ENCODE measurements at places on chromosomes 5 and 9.

DNA sequence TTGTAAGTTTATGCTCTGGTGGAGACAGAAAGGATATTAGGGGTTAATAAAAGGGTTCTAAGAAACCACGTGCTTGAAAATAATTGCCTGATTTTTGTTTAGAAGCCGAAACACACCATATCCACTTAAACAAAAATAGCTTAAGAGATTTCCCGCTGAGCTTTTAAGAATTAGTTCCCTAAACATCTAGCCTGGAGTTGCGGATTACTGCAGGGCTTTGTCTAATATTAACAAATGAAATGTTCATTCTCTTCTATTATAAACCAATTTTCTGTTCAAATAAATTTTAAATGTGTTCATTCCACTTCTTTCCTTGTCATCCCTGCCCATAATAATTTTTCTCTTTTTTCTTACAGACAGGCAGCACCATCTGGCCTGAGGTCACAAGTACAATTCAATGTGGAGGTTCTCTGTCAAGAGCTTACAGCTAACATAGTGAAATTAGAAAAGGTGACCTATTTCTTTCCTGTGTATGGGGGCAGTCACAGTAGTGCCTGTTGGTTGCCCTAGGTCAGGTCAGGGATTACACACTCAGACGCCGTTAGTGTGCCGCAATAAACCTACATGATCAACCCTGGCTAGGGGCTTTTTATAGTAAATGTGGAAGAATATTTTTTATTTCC, 65.3 kb downstream of the GRAMD2B start:
- no peak for DNase-seq

- peak; percentile 38 for DNase-seq
Observed at GRCh38 chr5:150001660-150002486, 1.3 kb downstream of the HMGXB3 start.

DNA sequence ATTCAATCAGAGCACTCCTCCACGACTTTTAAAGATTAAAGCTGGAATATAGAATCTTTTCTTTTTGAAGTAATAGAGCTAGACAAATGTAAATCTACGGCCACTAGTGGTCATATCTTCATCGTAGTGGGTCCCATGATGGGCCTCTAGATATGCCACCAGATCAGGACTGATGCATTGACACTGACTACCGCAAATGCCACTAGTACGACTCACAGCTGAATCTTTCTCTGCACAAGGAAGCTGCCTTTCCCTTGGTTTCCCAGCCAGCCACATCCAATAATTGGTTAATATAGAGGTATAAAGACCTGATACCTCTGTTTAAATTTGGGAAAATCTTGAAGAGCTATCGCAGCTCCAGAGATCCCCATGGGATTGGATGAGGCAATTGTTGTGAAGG, 37.8 kb upstream of the ADRB2 start:
- DNase-seq = no peak

DNA sequence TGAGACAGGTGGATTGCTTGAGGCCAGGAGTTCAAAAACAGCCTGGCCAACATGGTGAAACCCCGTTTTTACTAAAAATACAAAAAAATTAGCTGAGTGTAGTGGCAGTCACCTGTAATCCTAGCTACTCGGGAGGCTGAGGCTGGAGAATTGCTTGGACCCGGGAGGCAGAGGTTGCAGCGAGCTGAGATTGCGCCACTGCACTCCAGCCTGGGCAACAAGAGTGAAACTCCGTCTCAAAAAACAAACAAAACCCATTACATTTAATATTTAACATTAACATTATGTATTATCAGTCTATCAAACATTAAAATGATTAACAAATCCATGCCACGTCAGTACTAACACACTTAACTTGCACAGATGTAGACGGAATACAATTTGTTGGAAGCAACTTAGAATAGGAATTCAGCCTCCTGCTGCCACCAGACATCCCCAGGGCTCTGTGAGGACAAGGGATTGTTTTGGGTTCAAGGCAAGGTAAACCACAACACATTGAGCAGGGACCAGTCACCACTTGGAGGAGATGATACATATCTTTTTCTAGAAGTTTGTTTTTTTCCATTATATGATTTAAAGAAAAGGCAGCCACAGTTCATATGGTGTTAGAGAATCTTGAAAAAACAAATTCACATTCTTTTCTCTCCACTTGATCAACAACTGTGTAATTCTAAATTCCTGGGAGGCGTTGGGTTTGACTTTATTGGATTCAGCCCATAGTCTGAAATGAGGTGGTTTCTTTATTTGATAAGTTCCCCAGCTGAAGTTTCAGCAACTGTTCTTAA, 104.1 kb upstream of the BASP1 start:
- DNase-seq = no peak

GRCh38 chr5:138338411-138339090, 485 bp downstream of the FAM53C start:
- no peak for DNase-seq

- DNase-seq = no peak
Observed at GRCh38 chr9:88781628-88782391, 209.5 kb upstream of the S1PR3 start.

GRCh38 chr5:45334939-45335338, 361.2 kb downstream of the HCN1 start:
- no peak for DNase-seq

DNA sequence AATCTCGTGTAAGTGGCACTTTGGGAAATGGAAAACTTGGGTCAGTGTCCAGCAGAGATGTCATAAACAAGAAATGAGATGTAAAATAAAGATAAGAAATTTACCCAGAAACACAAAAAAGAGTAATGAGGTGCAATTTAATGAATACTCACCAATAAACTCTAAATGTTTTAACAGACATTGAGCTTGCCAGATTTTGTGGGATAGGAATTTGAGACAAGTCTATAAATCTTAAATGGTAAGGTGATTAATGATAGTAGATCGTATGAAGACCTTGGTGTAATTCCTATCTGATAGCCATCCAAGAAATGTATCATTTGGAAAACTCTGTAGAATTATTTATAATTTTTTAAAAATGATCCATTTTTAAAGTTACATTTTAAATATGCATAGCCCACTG, 682.4 kb downstream of the MAT2B start:
- no peak for DNase-seq

DNA sequence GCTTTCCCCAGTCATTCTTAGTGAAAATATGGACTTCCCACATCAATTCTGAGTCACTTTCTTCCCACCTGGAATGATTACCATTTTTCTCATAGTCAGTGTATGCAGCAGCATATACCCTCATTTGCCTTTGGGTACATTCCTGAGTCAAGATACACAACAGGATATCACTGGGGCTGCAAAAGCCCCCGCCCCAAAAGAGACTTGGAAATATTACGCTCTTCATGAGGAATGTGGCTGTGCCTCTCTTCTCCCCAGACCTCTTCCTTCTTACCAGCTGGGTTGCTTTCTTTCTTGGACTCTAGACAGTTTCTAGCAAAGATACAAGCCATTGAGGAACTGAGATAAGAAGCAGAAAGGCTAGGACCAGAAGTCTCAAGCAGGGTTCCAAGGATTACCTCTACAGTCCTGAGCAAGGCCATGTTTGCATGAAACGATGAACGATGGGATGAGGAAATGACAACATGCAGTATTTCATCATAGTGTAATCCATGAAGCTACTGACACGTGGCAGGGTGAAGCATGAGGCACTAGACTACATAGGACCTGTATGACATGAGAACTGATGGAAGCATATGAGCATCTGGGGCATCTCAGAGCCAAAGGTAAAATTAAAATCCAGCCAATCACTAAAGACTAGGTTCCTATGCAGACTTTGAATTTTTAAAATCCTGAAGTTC, 218.1 kb downstream of the RAB3C start:
- DNase-seq = no peak

- DNase-seq = no peak
Observed at GRCh38 chr5:181114844-181115778, 15.9 kb downstream of the OR2V1 start.

DNA sequence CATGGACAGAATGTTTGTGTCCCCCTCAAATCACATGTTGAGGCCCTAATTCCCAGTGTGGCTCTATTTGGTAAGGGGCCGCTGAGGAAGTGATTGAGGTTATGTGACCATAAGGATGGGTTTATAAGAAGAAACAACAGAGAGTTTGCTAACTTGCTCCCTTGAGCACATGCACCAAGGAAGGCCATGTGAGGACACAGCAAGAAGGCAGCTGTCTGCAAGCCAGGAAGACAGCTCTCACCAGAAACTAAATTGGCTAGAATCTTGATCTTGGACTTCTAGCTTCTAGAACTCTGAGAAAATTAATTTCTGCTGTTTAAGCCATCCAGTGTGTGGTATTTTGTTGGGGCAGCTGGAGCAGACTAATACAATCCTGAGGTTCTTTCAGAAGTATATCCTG, 35.2 kb upstream of the CDC42SE2 start:
- no peak for DNase-seq

- no peak for DNase-seq
Observed at GRCh38 chr5:114362197-114362976, 517 bp downstream of the KCNN2 start.

GRCh38 chr5:88785746-88786565, 97.0 kb downstream of the MEF2C start:
- DNase-seq = no peak

DNA sequence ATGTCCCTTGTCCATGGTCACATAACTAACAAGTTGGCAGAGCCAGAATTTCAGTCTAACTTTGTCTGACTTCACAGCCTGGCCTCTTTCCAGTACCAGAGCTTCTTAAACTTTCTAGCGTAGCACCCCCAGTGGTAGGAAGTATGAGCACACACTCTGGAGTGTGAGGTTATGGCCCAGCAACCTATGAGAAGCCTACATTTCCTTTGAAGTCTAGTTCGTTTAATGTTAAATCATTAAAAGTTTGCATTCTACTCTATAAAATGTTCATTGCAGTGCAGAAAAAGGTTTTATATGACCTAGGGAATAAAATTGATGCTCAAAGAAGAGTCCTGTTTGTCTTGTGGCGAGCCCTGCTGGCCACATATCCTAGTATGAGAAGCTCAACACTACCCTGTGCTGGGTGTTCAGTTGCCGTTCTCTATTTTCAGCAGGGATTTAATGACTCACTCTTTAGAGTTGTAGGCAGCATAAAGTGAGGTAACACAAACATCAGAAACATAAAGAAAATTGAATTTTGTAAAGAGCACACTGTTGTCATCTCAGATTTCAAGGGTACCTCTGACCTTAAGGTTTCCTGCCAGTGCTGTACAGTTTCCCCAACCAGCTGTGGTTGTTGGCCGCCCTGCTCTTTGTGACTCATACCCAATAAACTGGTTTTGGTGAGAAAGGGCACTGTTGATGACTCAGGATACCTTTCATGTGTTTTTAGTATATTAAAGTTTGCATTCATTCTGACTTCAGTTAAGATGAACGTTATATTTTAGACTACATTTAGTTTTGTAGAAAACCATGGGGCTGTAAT, 14.3 kb downstream of the MCCC2 start:
- DNase-seq = peak; percentile 54
